Activated naive CD4-positive, alpha-beta T cell treated with Interleukin-2 at 50 U/mL for 16 hours (primary cell): ENCODE measurements at places on chromosomes 11 and 22.

DNA sequence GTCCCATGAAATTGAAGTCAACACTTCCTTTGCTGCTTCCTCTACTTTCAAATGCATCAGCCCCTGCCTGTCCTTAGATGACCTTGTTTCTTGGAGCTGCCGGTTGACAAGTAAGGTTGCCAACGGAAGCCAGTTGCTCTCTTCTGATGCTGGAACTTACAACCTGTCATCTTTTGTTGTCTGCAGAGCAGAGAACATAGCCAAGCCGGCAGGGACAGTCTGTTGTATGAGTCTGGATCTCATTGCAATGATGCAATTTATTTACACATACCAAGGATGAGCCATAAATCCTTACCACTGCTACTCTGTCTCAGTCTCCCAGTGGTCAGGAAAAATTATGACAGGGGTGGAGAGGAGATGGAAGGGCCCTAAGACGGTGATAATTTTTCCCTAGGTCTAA, 151.4 kb downstream of the BLID start:
- DNase-seq: no peak

GRCh38 chr11:82682003-82682751, 51.5 kb downstream of the FAM181B start:
- DNase-seq: no peak

DNA sequence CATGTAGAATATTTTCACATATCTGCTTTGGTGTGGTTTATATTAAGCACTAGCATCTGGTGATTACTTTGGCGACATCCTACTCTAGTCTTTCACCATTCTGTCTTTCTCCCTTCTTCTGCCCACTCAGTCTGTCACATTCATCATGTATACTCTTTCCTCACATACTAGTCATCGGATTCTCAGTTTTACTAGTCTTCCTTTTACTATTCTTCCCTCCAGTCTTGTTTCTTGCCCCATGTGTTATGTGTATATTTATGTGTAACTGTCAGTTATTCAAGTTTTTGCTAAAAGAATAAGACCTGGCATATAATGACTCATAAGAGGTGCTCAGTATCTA, 4.6 kb upstream of the DIXDC1 start:
- DNase-seq: no peak

DNA sequence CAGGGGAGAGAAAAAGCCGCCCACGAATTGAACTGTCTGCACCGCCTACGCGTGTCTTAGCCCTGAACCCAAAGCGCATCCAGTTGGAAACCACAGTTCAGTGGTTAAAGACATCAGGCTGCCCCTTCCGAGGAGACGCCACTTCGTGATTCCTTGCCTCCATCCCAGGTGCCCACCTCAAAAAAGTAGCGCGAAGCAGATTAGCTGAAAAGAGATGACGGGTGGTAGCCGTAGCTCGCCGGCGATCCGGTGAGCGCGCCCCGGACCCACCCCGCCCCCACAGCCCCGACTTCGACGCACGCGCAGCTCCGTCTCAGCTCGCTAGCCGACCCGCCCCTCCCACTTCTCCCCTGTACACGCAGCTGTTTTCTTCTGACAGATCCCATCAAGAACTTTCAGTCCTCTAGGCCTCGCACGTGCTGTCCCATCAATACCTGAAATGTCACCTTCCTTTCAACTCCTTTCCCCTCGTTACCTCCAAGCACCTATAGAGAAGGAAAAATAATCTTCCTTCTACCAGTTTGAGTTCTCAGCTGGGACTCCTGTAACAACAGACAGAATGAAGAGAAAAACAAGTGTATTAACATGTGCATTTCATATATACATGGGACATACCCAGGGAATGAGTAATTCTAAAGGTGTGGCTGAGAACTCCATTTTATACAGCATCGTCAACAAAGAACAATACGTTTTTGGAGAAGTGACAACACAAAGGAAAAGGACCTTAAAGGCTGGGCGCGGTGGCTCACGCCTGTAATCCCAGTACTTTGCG, 49.5 kb downstream of the OR4D9 start:
- DNase-seq: peak; percentile 80

DNA sequence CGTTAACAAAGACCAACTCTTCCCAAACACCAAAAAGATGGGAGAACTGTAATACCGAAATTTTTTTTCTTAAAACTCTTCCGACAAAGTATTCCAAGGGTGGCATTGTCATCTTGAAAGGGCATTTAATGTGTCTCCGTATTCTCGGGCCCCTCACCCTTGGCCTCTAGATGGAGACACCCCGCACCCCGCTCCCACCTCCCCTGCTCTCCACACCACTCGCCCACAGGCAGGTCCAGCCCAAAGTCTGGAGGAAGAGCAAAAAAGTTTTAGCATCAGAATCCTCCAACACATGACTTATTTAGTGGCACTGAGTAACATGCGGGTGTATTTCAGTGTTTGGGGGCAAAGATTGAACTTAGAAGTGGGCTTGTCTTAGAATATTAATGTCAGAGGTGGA, 20.7 kb downstream of the SPATA19 start:
- no peak for DNase-seq

DNA sequence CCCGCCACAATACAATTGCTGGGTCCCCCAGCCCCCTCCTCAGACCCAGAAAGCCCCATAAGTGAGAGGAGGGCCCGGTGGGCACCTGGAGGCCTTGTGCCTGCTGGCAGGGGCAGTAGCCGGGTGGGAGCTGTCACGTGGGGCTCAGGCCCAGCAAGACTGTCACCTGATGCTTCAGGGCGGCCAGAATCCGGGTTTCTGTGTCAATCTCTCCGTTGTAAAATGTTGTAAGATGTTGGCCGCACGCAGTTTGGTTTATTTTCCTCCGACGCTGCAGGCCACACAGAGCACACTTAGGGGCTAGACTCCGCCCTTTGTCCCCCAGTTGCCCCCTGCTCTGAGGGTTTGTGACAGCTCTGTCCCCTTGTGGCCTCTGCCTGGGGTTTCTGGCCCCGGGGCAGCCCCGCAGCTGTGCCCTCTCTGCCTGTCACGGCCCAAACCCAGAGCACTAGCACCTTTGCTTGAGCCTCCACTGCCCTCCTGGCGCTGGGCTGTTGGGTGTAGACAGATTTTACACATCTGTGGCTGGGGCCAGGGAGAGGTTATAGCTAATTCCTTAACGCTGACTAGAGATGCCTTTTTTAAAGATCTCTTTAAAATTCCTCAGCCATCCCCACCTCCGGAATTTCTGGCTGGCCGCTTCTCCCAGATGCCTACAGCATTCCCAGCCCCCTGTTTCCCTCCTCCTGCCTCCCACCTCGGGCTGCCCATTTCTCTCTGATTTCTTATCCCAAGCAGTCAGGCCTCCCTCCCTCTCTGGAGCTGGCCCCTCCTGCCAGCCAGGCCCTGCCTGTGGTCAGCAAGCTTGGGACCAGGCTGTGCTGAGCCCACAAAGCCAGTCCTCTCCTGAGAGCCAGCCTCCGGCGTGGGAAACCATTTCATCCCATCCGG, 3.2 kb upstream of the PRR5 start:
- DNase-seq: no peak

- DNase-seq: no peak
These were observed 51.1 kb downstream of the LIF start for GRCh38 chr22:30195245-30196140.

DNA sequence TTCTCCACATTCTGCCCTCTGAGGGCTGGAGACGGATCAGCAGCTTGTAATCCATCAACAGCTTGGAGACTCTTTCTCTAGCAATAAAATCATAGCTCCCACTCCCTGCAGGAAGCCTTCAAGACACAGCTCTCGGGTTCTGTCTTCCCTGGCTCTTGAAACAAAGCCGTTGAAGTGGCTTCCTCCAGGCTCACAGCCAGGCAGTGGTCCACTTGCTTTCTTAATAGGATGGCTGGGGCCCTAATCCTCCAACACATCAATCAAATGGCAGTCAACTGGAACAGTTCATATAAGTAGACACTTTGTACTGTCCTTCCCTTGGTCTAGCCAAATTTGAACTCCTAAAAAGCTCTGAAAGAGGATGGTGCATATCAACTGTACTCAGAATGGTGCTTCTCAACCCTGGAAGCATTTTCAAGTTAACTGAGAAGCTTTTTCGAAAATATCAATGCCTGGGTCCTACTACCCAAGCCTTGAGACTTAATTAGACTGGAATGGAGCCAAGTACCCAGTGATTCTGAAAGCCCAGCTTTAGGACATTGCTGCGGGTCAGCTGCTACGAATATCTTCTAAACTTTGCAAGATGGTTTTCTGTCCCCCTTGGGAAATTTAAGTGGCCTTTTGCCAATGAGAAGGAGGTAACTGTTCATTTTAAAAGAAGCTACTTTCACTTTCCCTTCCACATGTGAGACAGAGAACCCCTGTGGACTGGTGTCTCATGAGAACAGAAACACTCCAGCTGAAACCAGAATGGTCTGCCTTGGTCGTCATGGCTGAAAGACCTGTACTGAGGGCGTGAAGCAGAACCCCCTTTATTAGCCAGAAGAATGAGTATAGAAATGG, 74.7 kb downstream of the SC5D start:
- DNase-seq: peak; percentile 24

DNA sequence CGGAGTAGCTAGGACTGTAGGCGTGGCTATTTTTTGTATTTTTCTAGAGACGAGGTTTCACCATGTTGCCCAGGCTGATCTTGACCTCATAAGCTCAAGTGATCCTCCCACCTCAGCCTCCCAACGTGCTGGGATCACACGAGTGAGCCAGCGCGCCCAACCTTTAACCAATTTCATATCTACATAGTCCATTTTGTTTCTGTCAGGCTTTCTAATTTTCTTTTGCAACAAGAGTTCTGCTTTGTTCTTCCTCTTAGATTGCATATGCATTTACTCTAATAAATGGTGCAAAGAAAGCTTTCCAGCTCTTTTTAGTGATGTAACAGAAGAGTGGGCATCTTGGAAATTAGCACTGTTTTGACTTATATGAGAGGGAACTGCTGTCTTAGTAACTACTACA, 13.3 kb downstream of the RTN3 start:
- DNase-seq: no peak

DNA sequence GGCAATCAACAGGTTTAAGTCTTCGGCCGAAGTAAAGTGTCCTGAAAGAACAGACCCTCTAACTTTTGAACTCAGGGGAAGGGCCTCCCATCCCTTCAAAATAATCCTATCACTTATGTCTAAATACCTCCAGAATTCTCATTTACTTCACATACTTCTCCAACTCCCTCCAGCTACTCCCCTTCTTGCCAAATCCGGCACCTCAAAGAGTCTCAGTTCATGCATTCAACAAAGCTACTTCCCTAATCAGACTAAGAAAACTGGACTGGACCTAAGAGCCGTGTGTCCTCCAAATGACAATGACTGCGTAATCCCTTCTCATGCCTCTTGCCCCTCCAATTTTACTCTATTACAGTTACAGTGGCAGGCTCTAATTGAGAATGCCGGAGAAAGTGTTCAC, 1.3 kb downstream of the DDB1 start:
- no peak for DNase-seq

- no peak for DNase-seq
These were observed 88.8 kb downstream of the PDHX start for GRCh38 chr11:35005141-35005780.

DNA sequence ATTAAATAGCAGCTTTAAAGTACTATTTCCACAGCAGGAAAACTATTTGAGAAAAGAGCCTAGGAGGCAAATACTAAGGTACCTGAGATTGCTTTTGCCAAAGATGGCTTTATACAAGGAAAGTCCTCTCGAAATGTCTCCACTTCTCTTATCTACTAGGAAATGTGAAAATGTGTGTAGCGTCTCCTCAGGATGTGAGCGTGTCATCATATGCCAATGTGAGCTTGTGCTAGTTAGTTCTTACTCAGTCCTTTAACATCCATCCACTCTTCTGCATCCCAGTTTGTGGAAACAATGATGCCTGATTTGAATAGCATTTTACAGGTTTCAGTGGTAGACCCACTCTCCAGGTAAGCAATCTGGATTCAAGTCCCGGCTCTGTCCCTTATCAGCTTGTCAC, 421.0 kb downstream of the DYNC2H1 start:
- DNase-seq: no peak

DNA sequence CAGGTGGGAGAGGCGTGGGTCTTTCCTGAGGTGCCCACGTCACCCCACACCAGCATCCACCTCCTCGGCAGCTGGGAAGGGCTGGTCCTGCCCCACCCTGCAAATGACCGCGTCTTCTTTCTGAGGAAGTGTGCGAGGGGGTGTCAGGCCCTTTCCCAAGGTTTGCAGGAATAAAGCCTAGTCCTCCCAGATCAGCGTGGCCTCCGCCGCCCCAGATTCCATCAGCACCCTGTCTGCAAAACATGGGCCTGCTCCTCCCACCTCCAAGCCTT, 14.4 kb upstream of the SLC39A13 start:
- no peak for DNase-seq

GRCh38 chr11:120259988-120260565, 20.1 kb downstream of the POU2F3 start:
- DNase-seq: no peak

DNA sequence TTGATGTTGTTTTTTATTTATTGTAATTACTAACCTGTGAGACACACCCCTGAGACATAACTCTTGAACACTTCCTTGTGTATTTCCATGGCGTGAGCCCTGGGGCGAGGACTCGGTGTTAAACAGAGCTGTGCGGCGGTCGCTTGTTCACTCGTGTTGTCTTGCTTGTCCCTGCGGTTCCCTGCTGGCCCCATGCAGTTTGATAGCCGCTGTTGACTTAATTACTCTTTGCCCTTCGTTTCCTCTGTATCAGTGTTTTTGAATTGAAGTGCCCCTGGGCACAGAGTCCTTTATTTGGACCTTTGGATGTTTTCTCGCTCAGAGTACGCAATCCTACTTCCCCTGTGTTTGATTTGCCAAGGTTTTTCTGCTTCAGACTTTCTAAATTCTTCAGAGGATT, 52.7 kb downstream of the TBC1D22A start:
- no peak for DNase-seq

GRCh38 chr22:20256027-20256426, 12.1 kb downstream of the RTN4R start:
- DNase-seq: no peak

DNA sequence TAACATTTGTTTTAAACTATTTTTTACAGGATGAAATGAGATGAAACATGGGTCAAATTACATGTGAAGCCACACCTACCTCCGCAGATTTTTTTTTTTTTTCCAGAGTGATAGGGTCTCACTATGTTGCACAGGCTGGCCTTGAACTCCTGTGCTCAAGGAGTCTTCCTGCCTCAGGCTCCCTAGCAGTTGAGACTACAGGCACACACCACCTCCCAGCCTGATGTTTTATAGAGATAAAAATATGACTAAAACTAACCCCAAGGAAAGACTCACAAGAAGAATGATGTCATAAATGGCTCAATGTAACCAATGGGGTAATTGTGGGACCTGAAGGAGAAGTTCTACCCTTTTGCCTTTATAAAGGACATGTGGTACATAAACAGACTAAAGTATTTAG, 52.3 kb upstream of the SOX6 start:
- no peak for DNase-seq

- DNase-seq: no peak
These were observed 268.9 kb downstream of the KIRREL3 start for GRCh38 chr11:126731576-126732142.
